Thoracic aorta (tissue), 2 donors: ENCODE measurements at places on chromosomes 12 and 14.

GRCh38 chr12:107152315-107152714 is 59.0 kb upstream of the CRY1 start:
- no peak for DNase-seq

DNA sequence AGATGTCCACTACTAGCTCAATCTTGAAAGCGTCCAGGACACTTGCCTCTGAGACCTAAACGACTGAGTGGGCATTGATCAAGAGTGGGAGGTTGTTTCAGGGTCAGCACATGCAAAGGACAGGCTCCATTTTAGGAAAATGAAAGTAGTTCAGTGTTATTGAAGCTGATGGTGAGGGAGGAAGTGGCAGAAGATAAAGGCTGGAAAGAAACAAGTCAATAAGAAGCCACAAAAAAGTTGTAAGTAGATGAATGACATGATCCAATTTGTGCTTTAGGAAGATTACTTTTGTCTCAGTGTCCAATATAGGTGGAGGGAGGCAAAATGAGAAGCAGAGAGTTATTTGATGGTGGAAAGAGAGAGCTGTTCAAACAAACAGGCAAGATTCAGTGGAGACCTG is 22.0 kb downstream of the GPR65 start:
- no peak for DNase-seq

GRCh38 chr12:110637869-110638441 is 24.0 kb downstream of the TCTN1 start:
- no peak for DNase-seq

DNA sequence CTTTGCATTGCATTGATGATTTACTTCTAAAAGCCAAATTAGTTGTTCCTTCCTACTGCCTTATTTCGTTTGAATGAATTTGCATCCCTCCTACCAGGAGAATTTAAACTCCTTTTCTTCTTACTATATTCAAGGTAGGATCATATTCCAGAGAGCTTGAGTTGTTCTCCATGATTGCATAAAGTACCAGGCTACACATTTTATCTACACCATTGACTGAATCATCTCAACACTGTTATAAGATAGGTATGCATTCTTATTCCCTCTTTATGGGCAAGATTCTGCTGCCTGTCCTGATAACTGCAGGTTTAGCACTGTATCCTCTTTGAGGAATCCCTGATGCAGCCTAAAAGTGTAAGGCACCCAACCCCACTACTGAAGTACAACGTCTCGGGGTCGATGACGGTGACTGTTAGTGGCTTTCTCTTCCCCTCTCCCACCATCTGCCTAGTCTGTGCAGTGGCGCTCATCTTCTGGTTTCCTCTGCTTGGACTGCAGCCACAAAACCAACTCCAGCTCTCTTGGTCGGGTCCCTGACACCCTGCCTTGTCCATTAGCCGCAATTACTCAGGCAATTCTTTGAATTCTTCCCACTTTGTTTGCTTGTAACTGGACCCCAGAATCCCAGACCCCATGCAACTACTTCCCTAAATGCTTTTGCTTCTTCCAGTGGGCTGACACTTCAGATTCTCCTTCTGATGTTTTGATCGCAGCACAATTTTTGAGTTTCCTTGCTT is 44.4 kb upstream of the STXBP6 start:
- no peak for DNase-seq

GRCh38 chr12:100375038-100375735 is 18.3 kb downstream of the SLC17A8 start:
- no peak for DNase-seq

DNA sequence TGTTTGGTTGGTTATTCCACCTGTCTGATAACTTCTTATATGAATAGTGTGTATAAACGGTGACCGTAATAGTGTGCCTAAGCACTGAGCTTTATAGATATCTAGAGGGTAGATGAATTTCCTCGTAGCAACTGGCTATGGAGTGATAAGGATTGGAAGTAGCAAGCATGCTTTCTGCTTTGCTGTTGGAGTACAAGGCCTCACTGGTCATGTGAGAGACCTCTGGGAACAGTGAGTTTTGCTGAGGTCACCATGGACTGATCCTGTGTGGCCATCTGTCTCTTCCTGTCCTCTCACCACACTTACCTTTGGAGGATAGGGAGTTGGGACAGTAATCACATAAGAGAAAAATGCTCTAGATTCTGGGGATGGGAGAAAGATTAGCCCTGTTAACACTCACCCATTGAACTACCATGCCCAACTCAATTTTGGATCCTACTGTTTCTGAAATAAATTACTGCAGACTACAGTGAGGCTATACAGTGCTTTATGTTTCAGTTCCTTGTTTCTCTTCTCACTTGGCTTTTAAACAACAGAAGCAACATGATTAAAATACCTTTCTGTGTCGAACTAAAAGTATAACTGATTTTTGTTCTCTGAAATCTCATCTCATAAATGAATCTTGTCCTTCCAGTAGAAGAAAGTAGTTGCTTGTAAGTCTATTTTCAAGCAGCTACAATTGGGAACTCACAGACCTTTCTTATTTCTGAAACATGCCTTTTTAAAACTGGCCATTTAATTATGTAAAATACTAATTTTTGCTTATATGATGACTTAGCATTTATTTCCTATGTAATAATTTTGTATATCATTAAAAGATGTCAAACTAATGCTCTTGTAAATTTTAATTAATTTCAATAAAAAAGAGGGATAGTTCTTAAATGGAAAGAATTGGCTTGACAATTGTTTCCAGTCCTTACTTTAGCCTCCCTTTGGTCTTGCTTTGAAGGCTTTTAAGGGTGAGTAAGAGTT is 8.3 kb downstream of the TMX1 start:
- DNase-seq, result no peak

- DNase-seq, result no peak
These were observed at the start of gene ZNF219 for GRCh38 chr14:21098076-21098891. TSS of gene ZNF219 (minus strand) at chr14:21098655. CDS start at chr14:21093591, 5,064 bp downstream.

- no peak for DNase-seq
These were observed 47.8 kb upstream of the PDE3A start for GRCh38 chr12:20320552-20320951.

GRCh38 chr12:54270345-54270744 is 9.6 kb downstream of the CBX5 start:
- no peak for DNase-seq

GRCh38 chr12:26271889-26272492 is 76.6 kb downstream of the SSPN start:
- DNase-seq, result peak; percentile 32

GRCh38 chr12:11553871-11554533 is 95.5 kb upstream of the ETV6 start:
- DNase-seq, result no peak

- DNase-seq, result no peak
These were observed 646 bp downstream of the FBLN5 start for GRCh38 chr14:91946622-91947474.

GRCh38 chr14:101598159-101598558 is 36.9 kb downstream of the DIO3 start:
- DNase-seq, result no peak

- no peak for DNase-seq
These were observed 397.1 kb downstream of the NOVA1 start for GRCh38 chr14:26200687-26201086.

- peak; percentile 56 for DNase-seq
These were observed 40.3 kb downstream of the MAP1LC3B2 start for GRCh38 chr12:116599285-116600136.

GRCh38 chr14:50520947-50521815 is 11.2 kb downstream of the MAP4K5 start:
- DNase-seq, result peak; percentile 25

DNA sequence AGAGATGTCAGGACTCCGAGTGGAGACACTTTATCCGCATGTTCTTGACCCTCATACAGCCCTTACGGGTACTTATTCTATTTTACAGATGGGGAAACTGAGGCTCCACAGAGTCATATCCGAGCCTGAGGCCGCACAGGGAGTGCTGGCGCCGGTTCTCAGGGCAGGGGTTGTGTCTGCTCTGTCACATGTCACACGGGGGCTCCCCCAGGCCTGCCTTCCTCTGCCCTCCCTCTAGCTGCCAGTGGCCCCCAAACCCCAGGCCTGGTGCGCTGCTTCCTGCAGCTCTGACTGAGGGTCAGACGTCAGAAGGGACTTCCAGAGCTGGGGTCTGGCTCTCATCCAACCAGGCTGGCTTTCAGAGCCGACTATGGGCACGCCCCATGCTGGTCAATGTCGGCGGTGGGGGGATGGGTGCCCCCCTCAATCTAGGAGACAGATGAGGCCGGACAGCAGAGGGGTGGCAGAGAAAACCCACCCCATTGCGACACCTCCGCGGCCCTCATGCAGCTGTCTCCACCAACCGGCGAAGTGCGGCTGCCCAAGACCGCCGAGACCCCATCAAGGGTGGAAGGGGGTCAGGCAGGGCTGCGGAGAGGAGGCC is 811 bp upstream of the INF2 start:
- DNase-seq, result no peak

- no peak for DNase-seq
These were observed 772.2 kb downstream of the LRFN5 start for GRCh38 chr14:42378880-42379279.

DNA sequence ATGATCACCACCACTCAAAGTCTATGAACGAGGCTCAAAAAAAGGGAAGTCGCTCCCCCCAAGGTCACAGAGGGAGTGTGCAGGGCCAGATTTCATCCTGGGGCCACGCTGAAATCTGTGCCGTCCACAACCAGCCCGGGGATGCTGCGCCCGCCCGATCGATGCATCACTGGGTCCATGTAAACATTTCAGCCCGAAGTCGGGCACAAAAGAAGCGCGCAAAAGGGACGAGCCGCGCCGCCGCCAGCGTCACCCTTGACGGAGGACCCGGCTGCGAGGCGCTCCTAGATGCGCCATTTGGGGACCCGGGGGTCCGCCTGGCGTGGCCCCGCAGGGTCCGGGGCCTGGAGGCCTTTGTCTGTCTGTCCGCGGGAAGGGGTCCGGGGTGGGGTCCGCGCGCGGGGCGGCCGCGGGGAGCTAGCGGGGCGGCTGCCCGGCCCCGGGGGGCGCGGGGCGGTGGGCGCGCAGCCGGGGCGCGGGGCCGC is 503 bp downstream of the FBXO21 start:
- no peak for DNase-seq

DNA sequence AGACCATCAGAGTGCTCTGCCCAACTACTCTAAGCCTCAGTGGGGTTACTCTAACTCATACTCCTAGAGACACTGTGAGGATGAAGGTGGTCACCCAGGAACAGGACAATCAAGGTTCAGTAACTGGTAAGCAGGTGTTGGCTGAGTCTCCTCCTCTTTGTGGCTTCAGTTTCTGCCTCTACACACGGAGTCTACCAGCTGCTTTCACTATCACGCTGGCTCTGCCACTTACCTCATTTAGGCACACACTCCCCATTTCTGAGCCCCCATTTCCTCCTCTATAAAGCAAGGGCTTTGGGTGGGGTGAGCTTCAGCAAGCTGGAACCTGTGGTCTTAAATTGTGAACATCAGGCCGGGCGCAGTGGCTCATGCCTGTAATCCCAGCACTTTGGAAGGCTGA is 7.3 kb upstream of the TCHP start:
- no peak for DNase-seq

DNA sequence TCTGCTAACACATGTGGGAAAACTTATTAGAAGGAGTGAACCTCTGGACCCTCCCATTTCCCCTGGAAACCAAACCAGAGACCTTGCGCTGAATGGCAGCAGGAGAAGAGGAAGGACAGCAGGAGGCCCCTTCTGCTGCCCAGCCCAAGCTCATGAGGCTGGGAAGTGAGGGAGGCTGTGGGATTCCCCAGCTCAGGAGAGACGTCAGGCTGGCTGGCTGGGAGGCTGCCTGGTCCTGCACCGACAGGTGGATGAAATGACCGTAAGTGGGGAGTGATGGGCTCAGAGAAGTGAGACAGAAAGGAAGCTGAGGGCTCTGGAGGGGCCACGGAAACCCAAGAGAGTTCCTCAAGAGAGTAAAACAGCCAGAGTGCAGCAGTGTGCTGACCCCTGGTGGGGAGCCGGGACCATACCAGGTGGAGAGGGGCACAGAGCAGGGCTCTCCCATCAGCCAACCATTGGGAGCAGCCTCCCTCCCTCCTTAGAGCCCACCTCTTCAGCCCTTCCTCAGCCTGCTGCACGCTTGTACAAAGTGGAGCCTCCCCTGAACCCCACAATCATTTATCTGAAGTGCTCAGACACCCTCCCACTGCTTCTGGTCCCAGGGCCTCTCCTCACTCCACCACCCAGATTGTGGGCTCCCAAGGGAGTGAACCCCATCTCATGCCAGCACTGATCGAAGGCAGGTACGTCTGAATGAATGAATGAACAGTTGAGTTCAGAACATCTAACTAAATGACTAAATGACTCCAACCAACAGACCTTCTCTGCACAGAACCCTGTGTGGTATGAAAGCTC is 14.0 kb downstream of the TAMALIN start:
- DNase-seq, result no peak

DNA sequence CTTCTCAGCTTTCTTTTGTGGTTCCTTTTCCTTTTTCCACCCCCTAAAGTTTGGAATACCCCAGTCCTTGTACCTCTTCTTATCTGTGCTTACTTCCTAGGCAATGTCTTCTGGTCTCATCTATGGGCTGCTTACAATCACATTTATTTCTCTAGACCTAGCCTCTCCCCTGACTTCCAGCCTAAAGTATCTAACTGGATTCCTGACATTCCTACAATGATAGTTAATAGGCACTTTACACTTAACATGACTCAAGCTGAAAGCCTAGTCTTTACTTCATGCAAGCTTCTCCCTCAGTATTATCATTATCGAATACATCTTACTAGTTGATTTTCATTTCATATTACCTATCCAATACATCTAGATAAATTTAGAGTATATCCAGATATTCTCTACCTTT is 21.2 kb downstream of the CLECL1 start:
- no peak for DNase-seq

- DNase-seq, result no peak
These were observed 169.1 kb downstream of the RBM19 start for GRCh38 chr12:113796852-113797534.

DNA sequence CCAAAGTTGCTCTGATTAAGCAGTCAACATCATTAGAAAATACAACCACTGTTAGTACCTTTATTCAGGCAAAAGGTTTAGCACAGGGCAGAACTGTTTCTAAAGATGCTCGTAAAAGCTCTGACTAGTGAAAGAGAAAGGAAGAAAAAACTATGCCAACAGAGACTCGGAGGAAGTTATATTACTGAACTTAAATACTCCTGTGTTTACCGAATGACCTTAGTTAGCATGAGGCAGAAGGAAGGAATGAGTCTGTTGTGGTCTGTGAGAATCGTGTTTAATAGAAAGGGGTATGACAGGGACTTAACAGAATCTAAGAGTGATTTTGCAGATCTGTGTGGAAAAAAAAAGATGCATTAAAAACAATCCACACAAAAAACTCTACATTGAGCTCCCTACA is 84.1 kb upstream of the OVCH1 start:
- no peak for DNase-seq

DNA sequence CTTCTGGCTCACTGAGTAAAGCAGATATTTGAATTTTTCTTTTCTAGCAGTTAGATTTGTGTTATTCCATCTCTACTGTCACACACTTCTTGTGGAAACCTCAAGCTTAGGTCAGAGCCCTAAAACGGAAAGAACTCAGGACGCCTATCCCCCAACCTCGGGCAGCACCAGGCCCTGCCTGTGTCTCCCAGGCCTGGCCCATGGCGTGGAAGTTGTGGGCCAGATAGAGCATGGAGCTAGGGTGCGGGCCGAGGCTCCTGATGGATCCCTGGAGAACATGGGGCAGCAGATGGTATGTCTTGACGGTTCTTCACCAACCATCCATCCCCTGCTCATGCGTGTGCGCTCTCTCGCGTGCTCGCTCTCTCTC is 20.6 kb downstream of the P2RX4 start:
- no peak for DNase-seq
